ENCODE measurements at places on chromosomes 6 and 20.

DNA sequence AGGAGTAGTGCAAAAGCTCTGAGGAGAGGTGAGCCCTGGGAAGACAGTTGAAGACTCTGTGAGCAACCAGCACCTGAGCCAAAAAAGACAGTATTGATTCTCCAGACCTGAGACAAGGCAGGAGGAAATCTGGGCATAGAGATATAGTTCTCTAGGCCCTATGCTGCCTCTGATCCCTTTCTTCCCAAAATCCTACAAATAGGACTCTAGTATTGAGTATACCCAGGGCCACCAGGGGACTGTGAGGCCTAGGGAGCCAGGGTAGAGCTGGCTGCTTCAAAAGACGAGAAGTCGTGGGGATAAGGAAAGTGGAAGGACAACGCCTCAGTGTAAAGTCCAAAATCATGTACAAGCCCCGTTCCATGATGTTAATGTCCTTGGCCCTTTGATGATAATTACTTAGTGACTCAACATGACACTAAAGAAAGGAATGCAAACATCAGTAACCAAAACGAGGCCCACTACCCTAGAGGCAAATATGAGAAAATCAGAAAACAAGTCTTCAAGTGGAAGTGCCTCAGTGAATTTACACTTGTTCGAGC lies 197.3 kb upstream of the PROKR2 start:
- DNase-seq, result no peak

- DNase-seq, result no peak
Measured at GRCh38 chr6:11282245-11282644, 49.8 kb upstream of the NEDD9 start.

- DNase-seq, result no peak
Measured at GRCh38 chr6:36124881-36125280, 5.4 kb upstream of the MAPK13 start.

GRCh38 chr20:60224914-60225313 lies 266.7 kb downstream of the CDH26 start:
- DNase-seq, result no peak

DNA sequence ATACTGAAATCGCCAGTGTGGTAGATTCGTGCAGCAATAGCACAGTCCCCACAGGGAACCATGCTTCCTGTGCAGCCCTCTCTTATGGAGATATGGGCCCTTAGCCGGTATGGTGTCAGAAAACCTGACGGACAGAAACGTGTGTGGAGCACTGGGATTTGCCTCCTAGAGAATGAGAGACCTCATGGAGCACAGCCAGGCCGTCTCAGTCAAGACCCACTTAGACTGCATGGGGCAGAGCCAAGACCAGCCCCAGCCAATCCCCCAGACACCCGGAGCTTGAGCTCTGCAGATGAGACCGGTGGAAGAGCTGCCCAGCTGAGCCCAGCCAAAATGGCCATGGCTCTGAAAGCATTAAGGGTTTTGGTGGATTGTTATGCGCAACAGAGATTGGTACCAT lies 163.7 kb downstream of the DLL1 start:
- DNase-seq, result no peak

- DNase-seq, result no peak
Measured at GRCh38 chr6:121190122-121190521, 144.2 kb downstream of the TBC1D32 start.

DNA sequence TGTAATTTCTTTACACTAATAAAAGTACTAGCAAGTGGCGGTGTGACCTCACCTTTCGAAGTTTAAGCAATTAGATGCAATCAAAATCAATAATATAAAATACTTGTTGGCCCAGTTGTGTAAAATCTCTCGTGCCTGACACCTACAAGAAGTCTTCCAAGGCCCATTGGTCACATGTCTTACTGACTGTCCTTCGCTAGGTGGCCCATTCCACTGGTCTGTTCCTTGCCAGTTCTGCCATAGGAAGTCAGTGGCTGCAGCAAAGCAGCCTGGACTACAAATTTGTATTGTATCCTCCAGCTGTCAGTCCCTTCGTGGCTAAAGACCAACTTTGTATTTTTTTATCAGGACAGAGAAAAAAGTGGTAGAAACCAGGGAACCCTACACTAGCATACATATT lies 61.8 kb downstream of the CYB5R4 start:
- DNase-seq, result no peak

GRCh38 chr6:167236239-167236571 lies 54.9 kb upstream of the UNC93A start:
- DNase-seq, result no peak

DNA sequence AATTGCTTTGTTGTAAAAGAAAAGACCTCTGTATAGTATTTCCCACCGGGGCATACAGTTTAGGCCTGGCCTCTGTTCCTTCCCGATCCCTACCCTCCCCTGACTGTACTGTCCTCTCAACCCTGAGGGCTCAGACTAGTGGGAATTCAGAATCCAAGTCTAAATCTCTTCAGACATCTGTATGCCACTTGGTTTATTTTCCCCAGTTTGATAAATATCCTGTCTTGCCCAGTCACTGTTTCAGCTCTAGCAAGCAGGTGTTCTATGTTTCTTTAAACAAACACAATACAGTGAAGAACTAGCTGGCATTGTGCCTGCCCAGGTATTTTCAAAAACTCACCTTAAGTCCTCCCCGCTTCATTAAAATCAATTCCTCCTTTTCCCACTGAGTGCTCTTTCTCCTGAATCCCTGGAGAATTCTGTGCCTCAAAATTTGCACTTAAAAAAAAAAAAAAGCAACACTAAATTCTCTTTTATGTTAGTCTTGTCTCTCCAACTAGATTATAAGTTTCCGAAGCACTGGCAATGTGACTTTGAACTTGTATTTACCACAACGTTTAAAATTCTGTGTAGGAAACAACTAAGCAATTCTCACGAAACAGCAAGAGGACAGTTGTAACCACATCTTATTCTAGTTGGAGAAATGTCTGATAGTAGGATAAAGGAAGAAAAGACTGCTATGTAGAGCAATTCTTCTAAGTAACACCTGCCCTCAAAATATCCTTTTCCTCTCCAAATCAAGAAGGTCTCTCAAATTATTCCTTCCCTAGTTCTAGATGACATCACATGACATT lies 112.0 kb upstream of the CARMIL1 start:
- no peak for DNase-seq

- no peak for DNase-seq
Measured at GRCh38 chr6:131568726-131569125, 4.3 kb upstream of the ARG1 start.

GRCh38 chr6:29035951-29036350 lies 9.0 kb downstream of the OR2W1 start:
- DNase-seq, result no peak

DNA sequence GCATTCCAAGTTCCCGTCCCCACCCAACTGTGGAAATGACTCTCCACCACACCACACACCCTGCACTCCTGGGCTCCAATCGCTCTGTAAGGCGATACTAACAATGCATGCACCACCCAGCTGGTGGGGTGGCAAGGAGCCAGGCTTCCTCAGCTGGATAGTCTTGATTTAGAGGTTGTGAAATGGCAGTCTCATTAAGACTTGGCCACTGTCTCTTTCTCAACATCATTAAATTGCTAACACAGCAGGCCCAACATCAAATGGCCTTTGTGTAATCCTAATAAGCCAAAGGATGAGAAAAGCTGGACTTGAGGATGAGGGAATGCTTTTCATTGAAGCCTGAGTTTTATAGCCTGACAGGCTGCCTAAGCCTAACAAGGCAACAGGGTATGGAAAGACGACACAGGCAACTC lies 223.7 kb downstream of the GMDS start:
- DNase-seq, result no peak

GRCh38 chr20:54014293-54014926 lies 56.0 kb downstream of the BCAS1 start:
- no peak for DNase-seq

- DNase-seq, result no peak
Measured at GRCh38 chr6:127880429-127880828, 20.4 kb downstream of the THEMIS start.

DNA sequence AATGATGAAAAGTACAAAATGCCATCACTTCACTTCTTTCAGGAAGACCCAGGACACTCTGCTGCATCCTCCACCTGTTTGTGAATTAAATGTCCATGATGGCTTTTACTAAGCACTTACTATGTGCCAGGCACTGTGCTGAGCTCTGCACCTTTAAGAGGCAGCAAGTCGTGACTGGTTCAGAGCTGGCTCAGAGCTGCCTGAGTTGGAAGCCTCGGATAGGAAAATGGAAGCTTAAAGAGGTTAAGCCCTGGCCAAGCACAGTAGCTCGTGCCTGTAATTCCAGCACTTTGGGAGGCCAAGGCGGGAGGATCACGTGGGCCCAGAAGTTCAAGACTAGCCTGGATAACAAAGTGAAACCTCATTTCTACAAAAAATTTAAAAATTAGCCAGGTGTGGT lies 95.6 kb downstream of the SNX5 start:
- DNase-seq, result no peak

GRCh38 chr20:64025826-64026412 lies 10.1 kb upstream of the C20orf204 start:
- DNase-seq, result no peak

GRCh38 chr6:125587666-125588632 lies 161.5 kb upstream of the HEY2 start:
- DNase-seq, result no peak

GRCh38 chr6:146498309-146498708 lies 45.3 kb upstream of the RAB32 start:
- no peak for DNase-seq

DNA sequence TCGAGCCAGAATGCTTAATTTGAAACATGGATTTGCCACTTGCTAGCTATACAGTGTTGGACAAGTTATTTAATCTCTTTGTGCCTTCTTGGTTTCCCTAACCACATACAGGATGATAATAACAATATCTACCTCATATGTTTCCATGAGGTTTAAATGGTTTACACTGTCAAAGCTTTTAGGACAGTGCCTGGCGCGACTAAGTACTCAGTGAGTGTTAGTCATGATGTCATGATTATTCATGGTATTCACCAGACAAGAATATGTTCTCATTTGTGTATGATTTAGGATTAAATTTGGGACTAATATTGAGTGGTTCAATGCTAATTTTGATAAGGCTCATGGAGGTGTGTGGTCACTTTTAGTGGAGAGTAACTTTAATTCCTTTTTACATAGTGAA lies 167.4 kb downstream of the EYA4 start:
- DNase-seq, result no peak

DNA sequence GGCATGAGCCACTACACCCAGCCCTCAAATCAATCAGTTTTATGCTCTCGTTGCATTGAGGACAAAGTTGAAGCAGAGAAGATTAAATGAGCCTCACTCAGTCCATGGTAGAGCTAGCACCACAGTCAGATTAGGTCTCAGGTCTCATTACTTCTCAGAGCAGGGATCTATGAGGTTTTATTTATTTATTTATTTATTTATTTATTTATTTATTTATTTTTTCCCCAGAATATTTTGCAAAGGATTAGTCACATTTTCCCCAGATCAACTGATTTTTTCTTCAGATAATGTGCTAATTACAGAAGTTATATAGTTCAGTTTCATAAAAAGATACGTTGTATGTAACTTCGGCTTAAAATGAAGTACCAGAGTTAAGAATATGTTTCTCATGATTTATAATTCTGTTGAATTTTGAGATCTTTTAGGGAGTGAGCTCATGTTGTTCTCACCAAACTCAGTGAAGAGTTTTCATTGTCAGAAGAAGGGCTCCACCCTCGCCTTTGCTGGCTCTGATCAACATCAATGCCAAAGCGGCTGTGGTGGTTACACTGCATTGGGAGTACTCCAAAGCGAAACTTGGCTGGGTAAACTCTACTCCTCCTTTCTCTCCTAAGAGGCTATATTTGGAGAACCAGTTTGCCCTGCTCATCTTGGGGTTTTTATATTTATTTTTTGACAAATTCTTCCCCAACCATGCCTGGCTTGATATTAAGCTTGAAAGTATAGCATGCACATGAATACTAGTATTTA lies 12.9 kb upstream of the ID4 start:
- DNase-seq, result no peak

DNA sequence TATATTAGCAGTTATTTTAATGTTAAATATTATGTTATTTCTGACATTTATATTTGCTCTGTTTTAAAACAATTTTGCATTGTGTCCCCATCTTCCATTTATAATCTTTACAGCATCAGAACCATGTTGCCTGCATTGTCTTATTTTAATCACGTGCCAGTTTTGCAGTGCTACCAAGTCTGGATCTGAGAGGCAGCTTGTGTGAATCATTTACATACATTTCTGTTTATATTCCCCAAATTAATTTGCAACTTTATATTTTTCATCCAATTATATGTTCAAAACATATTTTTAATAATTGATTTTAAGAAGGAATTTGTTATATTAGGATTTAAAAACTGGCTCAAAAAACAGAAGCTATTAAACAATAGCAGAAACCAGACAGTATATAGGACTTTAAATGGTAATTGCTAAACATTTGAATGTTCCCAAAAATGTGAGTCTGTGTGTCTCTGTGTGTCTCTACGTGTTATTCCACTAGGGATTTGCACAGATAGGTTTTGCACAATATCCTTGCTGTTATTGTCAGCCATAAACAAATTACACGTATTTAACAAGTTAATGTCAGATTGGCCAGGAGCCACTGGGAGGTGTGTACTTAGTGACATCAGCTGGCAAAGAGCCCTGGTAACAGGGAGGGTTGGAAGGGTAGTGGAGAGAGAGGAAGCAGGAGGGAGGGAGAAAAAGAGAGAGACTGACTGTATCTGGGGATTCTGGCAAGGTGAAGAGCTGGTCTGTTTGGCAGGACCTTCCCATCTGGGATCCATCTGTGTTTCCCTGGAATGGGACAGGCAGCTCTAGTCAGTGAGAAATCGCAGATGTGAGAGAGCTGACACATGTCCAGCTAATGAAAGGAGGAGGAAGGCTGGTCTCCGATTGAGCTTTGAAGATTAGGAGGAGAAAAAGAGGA lies 72.1 kb downstream of the CBFA2T2 start:
- no peak for DNase-seq

GRCh38 chr20:61186771-61187472 lies 65.1 kb upstream of the CDH4 start:
- no peak for DNase-seq

DNA sequence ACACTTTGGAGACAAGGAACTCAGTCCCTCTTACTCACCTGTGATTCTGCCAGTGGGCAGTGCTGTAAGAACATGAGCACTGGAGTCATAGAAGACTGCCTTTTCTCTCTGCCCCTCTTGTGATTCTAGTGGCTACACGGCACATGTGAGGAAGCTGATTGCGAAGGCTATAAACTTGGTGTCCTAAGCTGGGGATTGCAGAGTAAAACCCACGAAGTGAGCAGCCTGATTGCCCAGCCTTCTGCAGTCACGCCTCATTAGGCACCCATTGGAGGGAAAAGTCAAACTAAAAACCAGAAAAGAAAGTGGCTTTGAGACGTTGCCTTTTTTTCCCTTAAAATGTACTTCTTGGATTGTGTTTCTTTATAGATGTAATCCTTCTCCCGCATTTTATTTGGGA lies 748.4 kb upstream of the CHD6 start:
- DNase-seq, result no peak

Measured in stimulated activated CD4-positive, alpha-beta T cell treated with anti-CD3 and anti-CD28 coated beads, Interleukin-1b, Interleukin-23, amount 100 ng/mL, for 4 hours (primary cell).